Vagina (tissue), 2 donors: ENCODE measurements at places on chromosomes 4 and X.

GRCh38 chrX:100642290-100642689 lies 1.7 kb upstream of the SRPX2 start:
- DNase-seq: no peak

GRCh38 chrX:153739754-153740486 lies 15.3 kb downstream of the ABCD1 start:
- no peak for DNase-seq

DNA sequence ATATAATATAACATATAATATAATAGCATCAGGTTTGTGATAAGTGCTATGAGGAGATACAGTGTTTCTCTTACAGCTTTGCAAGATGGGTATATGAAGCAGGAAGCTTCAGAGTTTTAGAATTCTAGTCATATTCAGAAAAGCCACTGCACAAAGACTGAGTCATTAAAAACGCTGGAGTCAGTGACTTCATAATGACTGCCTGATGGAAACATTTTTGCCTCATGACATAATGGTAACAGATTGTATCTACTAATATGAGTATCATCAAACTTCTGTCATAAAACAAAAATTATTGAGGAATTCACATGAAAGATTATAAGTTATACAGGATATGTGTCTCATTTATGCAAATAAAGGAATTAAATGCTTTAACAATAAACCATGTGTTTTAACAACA lies 46.8 kb downstream of the EPHA5 start:
- no peak for DNase-seq

DNA sequence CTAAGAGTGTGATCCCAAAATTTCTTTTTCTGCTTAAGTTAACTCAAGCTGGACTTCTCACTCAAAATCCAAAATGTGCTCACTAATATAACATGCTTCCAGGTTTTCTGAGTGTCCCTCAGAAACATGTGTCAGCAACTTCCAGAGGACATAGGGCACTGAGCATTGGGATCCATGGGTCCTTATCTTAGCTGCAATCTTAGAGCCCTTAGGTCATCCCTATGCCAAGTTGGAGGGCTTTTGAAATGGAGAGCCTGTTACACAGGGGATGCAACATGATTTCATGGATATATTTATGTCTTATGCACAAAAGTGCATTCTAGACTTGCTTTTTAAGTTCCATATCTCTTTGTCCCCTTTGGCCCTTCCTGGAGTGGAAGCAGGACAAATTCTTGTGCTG lies 11.7 kb upstream of the HCCS start:
- no peak for DNase-seq

DNA sequence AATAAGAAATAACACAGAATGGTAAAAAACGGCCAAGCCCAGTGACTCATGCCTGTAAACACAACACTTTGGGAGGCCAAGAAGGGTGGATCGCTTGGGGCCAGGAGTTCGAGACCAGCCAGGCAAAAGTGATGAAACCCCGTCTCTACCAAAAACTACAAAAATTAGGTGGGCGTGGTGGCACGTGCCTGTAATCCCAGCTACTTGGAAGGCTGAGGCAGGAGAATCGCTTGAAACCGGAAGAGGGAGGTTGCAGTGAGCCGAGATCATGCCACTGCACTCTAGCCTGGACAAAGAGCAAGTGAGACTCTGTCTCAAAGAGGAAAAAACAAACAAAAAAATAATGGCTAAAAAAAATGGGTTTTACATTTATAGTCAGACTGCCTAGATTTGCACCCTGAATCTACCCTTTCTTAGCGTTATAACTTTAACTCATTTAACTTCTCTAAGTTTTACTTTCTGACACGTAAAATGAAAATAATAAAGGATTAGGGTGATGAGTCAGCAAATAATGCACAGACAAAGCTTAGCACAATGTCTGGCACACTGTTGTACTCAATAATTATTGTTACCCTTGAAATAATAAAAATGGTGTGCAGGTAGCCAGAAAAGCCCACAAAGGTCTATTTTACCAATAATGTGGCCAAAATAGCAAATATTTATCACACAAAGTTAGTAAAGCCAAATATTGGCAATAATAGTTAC lies 55.0 kb downstream of the ATP11C start:
- DNase-seq: no peak

GRCh38 chr4:112312610-112313239 lies 15.6 kb downstream of the ALPK1 start:
- no peak for DNase-seq

GRCh38 chr4:155450676-155451075 lies 73.9 kb upstream of the MAP9 start:
- DNase-seq: no peak

- no peak for DNase-seq
Measured at GRCh38 chr4:176464748-176465147, 145.0 kb downstream of the SPCS3 start.

GRCh38 chrX:120251471-120252011 lies 929 bp downstream of the ZBTB33 start:
- DNase-seq: no peak

- no peak for DNase-seq
Measured at GRCh38 chr4:81491943-81492342, 20.2 kb upstream of the RASGEF1B start.

DNA sequence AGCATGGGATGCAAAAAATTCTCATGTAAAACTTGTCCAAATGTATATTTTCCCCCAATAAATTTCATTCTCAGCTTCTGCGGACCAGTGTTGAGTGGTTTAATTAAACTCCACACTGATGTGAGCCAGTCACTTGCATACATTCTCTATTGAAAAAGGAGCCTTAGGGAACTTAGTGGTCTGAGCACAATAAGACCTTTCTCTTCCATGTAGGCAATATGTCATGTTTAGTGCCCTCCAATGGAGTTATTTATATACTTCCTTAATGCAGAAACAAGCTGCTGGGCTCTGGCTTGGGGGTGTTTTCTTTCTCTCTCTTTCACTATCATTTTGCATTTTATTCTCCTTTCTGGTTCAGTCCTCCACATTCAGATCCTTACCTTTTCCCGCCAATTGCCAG lies 196.9 kb downstream of the ANAPC10 start:
- DNase-seq: no peak

DNA sequence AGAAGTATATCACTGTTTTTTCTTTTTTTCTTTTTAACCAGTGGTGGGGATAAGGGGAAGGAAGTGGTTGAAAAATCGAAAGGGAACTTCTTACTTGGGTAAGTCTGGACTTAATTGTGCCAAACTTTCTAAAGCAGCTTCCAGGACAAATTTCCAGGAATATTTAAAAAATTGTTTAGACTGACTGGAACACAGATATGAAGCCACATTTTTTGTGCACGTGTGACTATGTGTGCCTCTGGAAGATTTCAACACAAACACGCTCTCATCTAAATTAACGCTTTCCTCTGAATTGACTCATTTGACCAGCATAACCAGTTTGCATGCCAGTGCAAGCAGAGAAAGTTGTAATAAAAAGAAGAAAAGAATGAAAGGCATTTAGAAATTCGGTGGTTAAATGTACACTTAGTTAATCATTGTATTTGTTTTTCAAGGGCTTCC lies 18.8 kb upstream of the YTHDC1 start:
- no peak for DNase-seq

DNA sequence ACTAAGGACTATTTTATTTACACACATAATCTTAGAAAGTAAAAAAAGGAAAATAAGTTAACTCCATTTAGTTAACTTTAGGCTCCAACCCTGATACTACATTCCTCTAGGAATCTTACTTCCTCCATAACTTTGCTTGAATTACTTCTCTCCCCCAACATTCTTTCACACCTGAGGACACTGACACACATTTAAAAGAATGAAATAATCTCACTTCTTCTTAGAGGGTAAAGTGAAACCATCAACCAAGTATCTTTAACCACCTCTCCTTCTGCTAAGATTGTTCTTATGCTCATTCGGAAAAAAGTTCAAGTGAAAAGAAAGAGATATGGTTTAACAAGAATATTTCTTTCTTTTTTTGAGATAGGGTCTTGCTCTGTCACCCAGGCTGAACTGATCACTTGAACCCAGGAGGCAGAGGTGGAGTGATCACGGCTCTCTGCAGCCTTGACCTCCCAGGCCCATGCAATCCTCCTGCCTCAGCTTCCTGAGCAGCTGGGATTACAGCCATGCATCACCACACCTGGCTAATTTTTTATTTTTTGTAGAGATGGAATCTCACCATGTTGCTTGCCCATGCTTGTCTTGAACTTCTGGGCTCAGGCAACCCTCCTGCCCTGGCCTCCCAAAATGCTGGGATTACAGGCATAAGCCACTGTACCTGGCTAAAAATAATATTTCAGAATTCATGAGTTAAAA lies 28.5 kb downstream of the SLC25A4 start:
- no peak for DNase-seq

DNA sequence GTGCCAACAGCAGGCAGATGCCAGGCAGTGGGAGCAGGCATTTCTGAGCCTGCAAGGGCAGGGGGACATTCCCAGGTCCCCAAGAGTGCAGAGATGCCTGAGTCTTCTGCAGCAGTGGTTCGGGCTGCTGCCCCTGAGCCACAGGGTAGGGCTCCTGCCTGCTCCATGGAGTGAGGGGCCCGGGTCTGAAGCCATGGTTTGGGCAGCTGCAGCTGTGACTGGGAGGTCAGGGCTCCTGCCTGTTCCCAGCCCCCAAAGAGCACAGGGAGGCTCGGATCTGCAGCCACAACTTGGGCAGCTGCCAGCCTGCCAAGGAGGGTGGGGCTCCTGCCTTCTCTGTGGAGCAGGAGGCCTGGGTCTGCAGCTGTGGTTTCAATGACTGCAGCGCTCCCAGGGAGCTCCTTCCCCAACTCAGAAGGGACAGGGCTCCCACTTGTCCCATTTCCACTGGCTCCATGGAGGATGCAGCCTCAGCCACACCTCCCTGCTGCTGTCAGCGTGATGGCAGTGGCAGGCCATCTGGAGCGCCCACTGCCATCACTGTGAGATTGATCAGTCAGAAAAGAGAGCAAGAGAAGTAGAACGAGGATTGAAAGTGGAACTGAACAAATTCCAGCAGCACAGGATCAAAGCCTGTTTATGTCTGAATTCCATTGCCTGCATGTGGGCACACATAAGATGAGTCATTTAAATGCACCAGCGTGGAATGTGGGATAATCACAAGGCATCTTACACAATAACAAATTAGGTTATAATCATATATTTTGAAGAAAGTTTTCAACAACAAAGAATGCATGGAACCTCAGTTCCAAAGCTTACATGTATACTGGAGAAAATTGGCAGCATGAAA lies 93.1 kb upstream of the CXorf51A start:
- no peak for DNase-seq

- no peak for DNase-seq
Measured at GRCh38 chrX:30830326-30830943, 58.6 kb downstream of the TAB3 start.

- DNase-seq: no peak
Measured at GRCh38 chrX:47361538-47362511, 8.6 kb upstream of the ZNF157 start.

- DNase-seq: no peak
Measured at GRCh38 chr4:116547632-116548031, 537.7 kb downstream of the TRAM1L1 start.

DNA sequence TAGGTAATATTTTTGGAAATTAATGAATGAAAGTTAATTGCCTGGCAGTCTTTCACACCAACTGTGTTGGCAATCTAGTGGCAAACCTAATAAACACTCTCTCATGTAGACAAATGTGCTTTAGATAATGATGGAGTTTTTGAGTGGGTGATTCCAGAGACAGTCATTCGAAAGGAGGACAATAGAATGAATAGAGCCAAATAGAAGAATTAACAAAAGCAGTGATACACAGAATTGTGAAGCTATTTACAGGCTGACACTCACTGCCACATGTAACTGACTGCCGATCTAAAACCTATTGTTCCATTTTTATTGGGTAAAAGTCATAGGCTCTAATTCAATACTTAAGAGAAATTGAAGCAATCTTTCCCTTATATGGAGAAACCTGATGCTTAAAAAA lies 338.5 kb downstream of the PCDH7 start:
- DNase-seq: no peak

GRCh38 chrX:68238568-68238967 lies 194.7 kb downstream of the OPHN1 start:
- DNase-seq: no peak

- DNase-seq: no peak
Measured at GRCh38 chr4:150136036-150136435, 57.8 kb downstream of the DCLK2 start.

DNA sequence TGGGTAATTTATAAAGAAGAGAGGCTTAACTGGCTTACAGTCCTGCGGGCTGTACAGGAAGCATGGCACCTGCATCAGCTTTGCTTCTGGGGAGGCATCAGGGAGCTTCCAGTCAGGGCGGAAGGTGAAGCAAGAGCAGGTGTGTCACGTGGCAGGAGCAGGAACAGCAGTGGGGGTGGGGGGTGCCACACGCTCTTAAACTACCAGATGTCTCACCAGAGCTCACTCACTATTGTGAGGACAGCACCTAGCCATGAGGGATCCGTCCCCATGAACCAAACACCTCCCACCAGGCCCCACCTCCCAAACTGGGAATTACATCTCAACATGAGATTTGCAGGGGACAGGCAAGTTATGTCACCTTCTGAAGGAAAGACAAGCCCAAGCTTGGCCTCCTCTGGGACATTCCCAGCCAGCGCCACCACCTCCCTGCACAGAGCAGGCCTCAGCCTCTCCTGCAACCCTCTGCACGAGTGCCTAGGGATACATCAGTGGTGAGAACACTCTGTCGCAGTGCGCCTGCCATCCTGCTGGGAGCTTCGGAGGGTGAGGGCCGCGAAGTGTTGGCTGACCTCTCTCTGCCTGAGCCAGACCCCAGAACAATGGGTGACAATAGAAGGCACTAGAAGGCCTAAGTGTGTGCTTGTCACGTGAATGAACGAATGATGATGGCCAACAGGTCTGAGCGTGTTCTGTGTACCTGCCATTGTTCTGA lies 244.3 kb downstream of the EVC2 start:
- DNase-seq: no peak

GRCh38 chr4:117577686-117578311 lies 456.5 kb upstream of the NDST3 start:
- DNase-seq: no peak

- no peak for DNase-seq
Measured at GRCh38 chr4:13876131-13876530, 248.6 kb upstream of the BOD1L1 start.

DNA sequence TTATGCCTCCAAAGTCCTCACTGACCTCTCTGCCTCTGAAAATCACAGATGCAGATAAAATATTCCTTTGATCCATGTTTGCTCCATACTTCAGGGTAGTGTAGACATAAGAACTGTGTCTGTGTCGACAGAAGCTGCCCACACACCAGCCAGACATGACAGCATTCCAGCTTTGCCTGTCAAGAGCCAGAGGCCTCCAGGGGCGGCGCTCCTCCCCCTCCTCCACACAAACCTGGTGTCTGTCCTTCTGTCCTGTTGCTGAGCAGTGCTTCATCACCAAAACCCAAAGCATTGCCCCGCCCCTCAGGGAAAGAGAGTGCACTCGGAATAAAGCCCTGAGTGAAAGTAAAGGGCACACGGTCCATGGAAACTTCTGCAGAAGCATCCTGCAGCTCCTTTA lies 379.4 kb downstream of the FBXW7 start:
- DNase-seq: no peak
